Smooth muscle cell of trachea (primary cell): ENCODE measurements at places on chromosomes 2 and 18. TPM values are rescaled to one million over a fixed set of nuclear protein-coding genes. Genes with fewer than 3 reads are reported as not detected.

SLC23A3 gene
- total RNA-seq: 1.2 and 2.0 TPM in 2 replicates

RASGRP3 gene
- 1.3 and 1.5 TPM in 2 replicates for total RNA-seq

PRSS56 gene
- total RNA-seq: not detected in 2 replicates

TTC39C gene
- 33.3 and 38.9 TPM in 2 replicates for total RNA-seq

IL1R2 gene
- total RNA-seq: 0.83 TPM in 1 of 2 replicates, not detected in the other

ETAA1 gene
- total RNA-seq: 11.6 and 23.9 TPM in 2 replicates

FAP gene
- 112 and 143 TPM in 2 replicates for total RNA-seq

FOXD4L1 gene
- total RNA-seq: 0.15 and 0.17 TPM in 2 replicates

TMEM200C gene
- total RNA-seq: under 0.01 and 0.17 TPM in 2 replicates

MC2R gene
- total RNA-seq: not detected in 2 replicates

NPPC gene
- not detected in 2 replicates for total RNA-seq

SCN7A gene
- total RNA-seq: 14.5 and 16.4 TPM in 2 replicates

CIB4 gene
- not detected in 2 replicates for total RNA-seq

SERPINB10 gene
- not detected in 2 replicates for total RNA-seq

IRS1 gene
- 33.5 and 47.5 TPM in 2 replicates for total RNA-seq

PPP3R1 gene
- 18.0 and 38.7 TPM in 2 replicates for total RNA-seq

ITGAV gene
- 95.0 and 135 TPM in 2 replicates for total RNA-seq

TCF23 gene
- total RNA-seq: not detected in 2 replicates

GKN1 gene
- not detected in 2 replicates for total RNA-seq

IL36A gene
- total RNA-seq: not detected in 2 replicates

LMAN2L gene
- total RNA-seq: 28.5 and 38.9 TPM in 2 replicates

LAMA1 gene
- total RNA-seq: 3.6 and 13.7 TPM in 2 replicates

CNTNAP5 gene
- total RNA-seq: not detected in 2 replicates

ACYP2 gene
- total RNA-seq: 11.6 and 26.3 TPM in 2 replicates

IKZF2 gene
- 9.9 and 15.6 TPM in 2 replicates for total RNA-seq
